ENCODE measurements at places on chromosomes 7 and 10.

DNA sequence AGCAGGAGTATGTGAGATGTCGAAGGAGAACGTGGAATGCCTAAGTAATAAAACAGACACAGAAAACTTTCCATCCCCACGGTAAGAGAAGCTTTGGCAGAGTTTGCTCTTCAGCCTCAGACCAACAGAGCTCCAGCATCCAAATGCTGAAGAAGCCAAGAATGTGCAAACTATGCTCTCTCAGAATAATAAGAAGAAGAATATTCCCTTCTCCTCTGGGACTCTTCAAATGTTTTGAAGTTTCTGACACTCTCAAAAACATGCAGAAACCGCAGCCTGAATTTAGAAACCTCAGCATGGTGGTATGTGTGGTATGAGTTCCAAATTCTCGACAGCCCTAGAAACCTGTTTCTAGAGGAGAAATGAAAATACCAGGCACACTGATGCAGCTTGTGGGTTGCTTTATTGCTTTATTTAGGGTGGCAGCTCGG is 113.3 kb downstream of the KCNMA1 start:
- DNase-seq: no peak

GRCh38 chr7:5754981-5755599 is 26.4 kb downstream of the RNF216 start:
- no peak for DNase-seq

- no peak for DNase-seq
Observed at GRCh38 chr7:98283127-98283886, 1.8 kb downstream of the BRI3 start.

- DNase-seq: no peak
Observed at GRCh38 chr7:150342121-150342408, 636 bp upstream of the RARRES2 start.
